NCI-H1417 treated with DMSO at 0.1 percent for 48 hours (cell line): ENCODE measurements at places on chromosomes 7 and 10.

GRCh38 chr7:83782628-83783027 is 133.7 kb upstream of the SEMA3E start:
- no peak for DNase-seq

DNA sequence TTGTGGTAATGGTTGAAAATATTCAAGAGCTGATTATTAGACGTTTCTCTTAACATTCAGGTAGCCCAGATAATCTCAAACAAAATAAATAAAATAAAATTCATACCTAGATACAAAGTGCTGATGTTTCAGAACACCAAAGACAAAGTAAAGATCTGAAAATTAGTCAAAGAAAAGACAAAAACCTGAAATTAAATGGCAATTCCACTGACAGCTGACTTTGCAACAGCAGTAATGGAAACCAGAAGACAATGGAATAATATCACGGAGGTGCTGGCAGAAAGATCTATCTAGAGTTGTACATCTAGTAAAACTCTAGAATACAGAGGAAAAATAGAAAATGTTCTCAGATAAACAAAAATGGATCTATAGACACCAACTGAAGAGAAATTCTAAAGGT is 58.0 kb upstream of the IKZF1 start:
- DNase-seq = no peak

DNA sequence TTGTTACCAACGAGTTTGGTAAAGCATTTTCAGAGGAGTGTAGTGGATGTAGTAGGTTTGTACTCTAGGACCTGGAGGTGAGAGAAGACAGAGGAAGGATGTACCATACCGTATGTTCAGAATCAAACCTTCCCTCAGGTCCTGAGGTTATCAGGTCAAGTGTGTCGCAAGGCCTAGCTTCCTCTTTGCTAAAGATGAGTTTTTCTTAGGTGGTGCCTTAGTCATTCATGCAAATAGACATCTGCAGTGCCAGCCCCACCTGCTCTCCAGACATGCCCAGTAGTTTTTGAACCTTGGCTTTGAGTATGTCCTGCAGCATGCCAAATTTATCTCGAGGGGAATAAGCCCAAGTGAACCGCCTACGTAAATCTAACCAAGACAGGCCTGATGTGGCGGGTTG is 71.3 kb downstream of the HDAC9 start:
- DNase-seq = no peak

DNA sequence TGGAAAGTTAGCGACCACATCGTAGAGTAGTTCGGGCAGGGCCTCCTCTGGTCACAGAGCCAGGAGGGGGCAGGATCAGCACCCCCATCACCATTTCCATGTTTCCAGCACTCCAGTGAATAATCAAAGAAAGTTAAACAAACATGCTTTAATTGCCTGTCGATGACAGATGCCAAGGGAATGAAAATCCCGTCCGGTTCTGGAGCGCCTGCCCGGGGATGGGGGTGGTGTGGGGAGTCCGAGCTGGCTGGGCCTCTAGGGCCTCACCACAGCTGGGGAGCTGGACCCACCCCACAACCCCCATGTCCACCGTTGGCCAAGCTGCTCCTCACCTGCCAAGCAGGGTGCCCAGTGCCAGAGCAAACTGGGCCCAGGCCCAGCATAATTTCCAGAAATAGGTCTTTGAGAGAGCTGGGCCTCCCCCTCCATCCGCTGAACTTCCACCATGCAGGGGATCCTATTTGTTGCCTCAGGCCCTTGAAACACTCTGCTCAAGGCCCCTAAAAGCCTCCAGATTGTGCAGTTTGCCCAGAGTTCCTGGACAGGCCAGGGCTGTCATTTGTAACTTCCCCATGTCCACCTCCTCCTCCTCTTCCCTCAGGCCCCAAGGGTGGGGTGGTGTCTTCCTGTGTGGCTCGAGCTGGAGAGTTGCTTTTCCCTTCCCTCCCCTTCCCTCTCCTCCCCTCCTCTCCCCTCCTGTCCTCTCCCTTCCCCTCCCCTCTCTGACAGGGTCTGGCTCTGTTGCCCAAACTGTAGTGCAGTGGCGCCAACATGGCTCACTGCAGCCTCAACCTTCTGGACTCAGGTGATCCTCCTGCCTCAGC is 101.0 kb downstream of the MYL10 start:
- no peak for DNase-seq

DNA sequence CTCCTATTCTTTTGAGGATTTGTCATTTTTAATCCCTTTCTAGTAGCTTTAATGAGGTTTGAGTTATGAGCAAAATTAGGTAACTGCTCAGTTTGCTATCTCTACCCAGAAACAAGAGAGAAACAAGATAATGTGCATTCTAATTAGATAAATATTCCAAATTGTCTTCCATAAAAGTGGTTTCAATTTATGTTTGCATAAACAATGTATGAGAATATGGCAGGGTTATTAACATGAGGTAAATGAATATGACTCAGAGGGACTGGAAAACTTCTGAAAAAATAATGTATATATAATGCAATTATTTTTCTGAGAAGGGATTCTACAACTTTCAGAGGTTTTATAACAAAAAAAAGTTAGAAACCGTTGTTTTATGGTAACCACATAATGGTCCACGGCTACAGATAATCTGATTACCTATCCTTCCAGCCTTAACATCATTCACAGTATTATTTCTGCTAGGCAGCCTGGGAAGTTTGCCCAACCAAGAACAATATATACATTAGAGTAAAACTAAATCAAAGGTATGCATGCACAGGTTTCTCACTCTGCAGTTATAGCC is 101.2 kb downstream of the CRPPA start:
- no peak for DNase-seq

- DNase-seq = no peak
Observed at GRCh38 chr7:105130580-105130979, 116.6 kb downstream of the KMT2E start.

DNA sequence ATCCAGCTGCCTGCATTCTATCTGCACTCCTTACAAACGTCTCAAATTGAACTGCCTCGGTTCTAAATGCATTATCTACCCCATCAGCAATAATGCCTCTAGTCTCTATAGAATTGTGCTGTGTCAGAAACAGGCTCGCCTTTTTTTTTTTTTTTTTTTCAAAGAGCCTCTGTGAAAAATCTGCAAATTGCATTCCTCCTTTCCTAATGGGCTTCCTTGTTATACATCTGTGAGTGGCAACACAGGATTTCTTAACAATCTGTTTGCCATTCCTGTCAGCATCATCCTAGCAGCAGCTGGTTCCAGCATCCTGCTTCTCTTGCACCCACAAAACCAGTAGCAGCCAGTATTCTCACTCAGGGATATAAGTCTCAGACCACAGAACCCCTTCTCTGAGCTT is 413.5 kb upstream of the SEMA3D start:
- DNase-seq = no peak

DNA sequence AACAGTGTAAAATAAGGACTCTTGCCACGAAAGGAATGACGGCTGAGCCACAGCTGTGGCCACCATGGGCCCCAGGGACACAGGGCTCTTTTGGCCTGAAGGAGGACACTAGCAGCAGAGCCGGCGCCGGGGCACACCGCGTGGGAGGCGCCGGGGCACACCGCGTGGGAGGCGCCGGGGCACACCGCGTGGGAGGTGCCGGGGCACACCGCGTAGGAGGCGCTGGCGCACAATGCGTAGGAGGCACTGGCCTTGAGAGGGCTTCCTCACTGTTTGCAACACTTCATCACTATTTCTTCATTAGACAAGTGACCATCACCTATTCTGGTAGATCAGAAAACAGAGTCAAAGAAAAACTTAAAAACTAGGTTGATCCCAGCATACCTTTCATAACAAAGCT is 23.4 kb downstream of the ESYT2 start:
- DNase-seq = no peak

GRCh38 chr10:108601851-108602250 is 1321.5 kb downstream of the XPNPEP1 start:
- DNase-seq = no peak

DNA sequence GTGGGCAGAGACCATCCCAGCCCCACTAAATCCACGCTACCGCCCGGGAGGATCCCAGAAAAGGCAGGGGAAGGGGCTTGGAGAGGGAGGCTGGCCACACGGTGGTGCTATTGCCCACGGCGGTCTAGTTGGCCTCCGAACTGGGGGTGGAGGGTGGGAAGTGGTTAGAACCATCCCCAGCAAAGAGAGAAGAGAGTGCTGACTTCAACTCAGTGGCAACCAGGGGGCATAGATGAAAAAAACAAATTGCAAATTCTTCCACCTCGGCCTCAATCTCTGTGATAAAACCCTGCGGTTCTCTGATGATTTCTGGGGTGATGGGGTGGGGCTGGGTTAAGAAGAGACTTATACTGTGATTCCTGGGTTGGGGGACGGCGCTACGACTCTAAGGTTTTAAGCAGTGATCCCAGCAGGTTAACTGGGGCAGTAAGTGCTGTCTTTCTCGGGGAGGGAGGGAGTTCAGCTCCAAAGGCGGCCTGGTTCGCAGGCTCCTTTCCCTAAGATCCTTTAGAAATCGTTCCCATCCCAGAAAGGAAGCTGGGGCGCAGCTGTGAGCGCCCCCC is 154.5 kb upstream of the LYZL2 start:
- DNase-seq = no peak

- no peak for DNase-seq
Observed at GRCh38 chr10:6416892-6417512, 163.1 kb downstream of the PRKCQ start.

- DNase-seq = no peak
Observed at GRCh38 chr10:30088178-30088577, 28.8 kb upstream of the JCAD start.

DNA sequence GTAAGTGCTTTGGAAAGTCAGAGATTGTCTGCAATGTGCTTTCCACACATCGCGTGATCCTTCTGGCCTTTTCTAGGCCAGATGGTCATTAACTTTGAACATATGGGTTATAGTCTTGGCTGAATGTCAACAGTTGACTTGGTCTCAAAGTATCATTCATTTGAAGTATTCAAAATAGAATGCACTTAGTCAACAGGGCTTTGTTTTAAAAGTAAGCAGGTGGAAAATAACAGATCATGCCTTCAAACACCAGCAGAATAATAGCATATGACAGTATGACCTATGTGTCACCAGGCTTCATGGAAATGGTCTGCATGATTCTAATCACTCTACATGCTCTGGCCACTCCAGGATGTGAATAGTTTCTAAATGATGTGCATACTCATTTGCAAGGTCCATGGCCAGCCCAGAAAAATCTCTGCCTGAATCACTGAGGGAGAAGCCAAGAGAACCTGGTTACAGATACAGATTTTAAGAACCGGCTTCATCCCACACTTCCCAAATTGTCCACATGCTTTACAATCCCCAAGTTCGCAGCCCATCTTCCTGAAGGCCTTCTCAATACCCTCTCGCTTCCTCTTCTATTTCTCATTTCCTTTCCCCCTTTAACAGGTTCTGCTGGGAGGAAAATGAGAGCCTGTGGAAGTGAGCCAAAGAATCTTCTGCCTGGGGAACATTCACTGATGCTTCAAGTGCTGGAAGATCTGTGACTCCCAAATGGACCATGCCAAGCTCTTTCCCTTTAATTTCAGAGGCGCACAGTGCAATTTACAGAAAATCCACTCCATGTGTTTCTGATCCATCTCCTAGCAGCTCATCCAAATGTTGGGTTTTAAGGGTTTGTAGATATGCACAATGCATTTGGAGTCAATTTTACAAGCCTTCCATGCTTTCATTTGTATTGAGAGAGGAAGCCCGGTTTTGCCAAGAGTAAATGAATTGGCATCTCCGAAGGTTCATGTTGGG is 122.8 kb upstream of the GDF10 start:
- no peak for DNase-seq

GRCh38 chr10:73552819-73553715 is 38.1 kb downstream of the USP54 start:
- DNase-seq = no peak

DNA sequence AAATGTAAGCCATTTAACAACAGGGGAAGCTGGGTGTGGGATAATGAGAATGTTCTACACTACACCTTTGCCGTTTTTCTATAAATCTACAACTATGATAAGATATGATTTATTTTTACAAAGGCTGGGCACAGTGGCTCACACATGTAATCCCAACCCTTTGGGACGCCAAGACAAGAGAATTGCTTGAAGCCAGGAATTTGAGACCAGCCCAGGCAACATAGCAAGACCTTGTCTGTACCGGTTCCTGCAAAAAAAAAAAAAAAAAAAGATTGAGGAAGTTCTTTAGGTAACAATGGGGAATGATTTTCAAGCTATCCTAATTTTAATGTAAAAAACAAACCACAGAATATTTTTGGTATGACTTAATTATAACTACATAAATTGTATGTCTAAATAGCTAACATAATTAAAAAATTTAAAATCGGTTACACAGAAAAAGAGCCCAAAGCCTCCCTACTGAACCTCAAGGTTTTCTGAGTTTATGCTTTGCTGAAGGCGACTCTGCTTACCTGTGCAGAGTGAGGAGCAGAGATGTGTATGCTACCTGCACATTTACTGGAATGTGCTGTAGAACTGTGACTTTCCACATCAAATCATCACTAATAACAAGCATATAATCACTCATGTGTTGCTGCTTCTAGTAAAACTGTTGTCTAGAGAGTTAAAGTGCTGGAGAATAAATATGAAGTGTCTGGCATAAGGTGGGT is 163.4 kb downstream of the ATE1 start:
- DNase-seq = no peak

DNA sequence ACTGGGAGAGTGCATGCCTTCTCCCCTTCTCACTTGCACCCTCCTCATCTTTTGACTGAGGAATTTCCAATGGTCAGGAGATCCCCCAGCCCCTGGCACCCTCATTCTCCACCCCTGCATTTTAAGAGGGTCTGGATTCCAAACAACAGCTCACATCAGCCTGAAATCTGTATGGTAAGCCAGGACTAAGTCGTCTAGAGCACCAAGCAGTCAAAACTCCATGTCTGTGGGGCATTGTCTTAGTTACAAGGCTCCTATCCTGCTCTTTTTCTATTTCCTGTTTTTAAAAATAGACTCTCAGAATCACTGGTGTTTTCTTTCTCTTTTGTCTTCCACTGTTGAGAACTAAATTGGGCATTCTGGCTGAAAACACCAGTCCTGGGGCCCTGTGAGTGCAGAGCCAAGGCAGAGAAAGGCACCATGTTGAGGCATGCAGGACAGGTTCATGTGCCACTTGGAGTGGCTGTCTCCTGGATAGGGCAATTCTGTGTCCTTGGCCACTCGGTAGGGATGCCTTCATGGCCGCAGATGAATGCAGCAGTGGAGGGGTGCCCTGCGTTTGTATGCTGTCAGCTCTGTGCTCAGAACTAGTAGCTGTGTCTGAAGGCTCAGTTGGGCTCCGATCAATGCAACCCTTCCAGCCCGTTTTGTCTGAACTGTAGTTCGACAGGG is 216.6 kb upstream of the YAE1 start:
- DNase-seq = no peak

DNA sequence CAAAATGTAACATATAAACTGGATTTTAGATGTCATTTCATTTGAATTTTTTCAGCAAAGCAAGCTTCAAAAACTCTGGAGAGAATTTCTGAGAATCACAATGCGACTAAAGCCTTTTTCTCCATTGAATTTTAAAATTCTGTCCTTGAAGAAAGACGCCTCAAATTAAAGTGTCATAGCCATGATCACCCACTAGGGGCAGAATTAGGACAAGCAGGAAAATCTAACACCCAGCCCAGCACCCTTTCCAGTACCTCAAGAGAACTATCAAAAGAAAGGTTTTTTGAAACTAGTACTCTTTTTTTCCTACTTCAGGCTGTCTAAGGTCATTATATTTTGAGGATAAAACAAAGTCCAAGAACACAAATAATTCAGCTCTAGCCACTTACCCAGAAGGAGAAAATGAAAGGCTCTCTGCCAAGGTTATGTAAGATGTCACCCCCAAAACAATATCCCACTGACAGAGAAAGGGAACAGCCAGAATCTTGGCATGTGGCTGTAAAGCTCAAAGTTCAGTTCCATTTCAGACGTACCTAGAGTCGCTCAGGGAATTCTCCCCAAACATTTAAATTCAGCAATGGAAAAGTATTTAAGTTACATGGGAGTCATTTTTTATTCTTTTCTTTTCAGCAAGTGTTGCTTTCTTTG is 299.4 kb downstream of the SNX13 start:
- DNase-seq = no peak
